ENCODE measurements at places on chromosomes 6 and 20.

- no peak for DNase-seq
Observed at GRCh38 chr20:63699466-63700198, 3.2 kb downstream of the TNFRSF6B start.

GRCh38 chr6:163008626-163009025 lies 280.9 kb downstream of the PACRG start:
- DNase-seq: no peak

DNA sequence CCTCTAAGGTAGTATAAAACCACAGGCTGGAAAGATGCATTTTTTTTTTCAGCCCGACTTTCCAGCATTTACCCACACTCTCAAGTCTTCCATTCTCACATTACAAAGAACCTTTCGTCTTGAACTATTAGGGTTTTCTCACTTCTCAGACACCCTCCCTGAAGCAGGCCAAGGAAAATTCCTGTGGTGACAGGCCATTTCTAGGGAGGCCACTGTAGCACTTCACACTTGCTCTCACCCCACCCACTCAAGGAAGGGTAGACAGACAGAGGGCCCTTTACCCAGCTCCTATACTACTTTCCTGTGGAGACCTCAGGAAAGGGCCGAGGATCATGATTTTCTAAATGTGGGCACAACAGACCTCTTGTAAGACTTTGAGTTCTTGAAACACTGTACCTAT lies 27.7 kb downstream of the KCNS1 start:
- no peak for DNase-seq

GRCh38 chr20:14450256-14450655 lies 112.8 kb upstream of the FLRT3 start:
- no peak for DNase-seq

DNA sequence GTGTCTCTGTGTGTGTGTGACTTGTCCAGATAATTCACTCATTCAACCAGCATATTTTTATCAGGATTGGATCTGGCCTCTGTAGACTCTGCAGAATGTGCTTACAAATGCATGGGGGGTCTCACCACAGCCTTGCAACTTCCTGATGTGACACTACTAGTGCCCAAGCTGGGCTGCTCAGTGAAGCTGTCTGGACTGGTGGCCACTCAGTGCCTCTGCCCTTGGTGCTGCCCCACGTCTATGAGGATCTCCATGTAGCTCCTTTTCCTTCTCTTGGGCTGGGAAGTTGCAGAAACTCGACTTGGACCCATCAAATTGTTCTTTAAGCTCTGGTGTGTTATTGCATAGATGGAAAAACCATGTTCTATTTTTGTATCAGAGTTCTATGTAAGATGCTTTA lies 75.8 kb downstream of the NRN1 start:
- DNase-seq: no peak

- no peak for DNase-seq
Observed at GRCh38 chr20:62134735-62135231, 8.4 kb downstream of the PSMA7 start.

DNA sequence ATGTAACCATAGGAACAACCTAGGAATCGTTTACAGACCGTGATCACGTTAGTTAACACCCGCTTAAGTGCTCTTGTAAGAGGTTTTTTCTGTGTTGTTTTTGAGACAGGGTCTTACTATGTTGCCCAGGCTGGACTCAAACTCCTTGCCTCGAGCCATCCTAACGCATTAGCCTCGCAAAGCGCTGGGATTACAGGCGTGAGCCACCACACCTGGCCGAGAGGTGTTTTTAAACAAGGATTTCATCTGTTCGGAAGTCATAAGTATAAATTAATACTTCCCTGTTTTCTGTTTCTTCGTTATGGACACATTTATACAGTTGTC lies 727 bp downstream of the MRS2 start:
- DNase-seq: no peak

DNA sequence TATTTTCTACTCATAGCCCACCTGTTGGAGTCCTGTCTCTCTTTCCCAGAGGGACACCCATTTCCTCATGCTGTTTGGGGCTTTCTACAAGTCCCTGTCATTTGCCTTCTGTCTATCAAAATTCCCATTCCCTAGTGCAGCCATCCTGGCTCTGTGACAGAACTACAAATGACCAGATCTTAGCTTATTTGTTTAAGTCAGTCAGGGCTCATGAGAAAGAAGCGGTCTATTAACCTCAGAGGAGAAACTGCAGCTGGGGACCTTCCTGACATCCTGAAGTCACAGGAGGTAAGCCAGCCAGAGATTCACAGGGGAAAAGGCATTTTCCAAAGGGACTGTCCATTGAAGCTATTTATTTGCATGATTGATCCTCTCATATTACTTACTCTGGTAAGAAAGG lies 1.7 kb upstream of the COL9A1 start:
- no peak for DNase-seq

DNA sequence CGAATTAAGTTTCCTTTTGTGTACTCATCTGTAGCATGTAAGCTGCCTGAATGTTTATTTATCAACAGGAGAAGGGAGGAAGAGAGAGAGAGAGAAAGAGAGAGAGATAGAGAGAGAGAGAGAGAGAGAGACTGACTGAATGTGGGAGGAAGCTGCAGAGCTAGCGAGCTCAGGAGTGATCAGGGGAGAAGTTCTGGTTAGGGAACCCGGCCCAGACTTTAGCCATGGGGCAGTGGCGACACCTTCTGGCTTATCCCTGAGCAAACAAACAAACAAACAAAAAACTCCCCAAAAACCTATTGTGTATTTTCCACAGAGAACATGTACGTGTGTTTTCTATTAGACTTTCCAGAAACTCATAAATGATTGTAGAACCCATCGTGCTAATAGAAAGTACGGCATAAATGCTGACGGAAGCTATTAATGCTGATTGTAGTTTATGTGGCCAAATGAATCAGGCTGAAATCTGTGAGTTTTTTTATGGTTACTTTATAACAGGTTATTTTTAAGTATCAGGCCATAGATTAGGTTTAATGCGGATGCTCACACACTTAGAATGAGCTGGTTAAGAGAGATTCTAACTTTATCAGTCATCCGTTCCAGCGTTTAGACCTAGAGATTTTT lies 92.8 kb downstream of the CLIC5 start:
- DNase-seq: no peak

Data from NCI-H1417 treated with DMSO at 0.1 percent for 48 hours (cell line).